ENCODE measurements at places on chromosomes 13 and 19. TPM values are rescaled to one million over a fixed set of nuclear protein-coding genes. Genes with fewer than 3 reads are reported as not detected.

Gene KLK3
- not detected for total RNA-seq

Gene RXFP2
- not detected for total RNA-seq

Gene DKKL1
- total RNA-seq = 5.2 TPM

Gene PHLDB3
- total RNA-seq = 20.3 TPM

- no peak for DNase-seq
These were observed 261.6 kb downstream of the GPC5 start for GRCh38 chr13:91660076-91660415.

- no peak for DNase-seq
These were observed 1427.0 kb upstream of the MIR17HG start for GRCh38 chr13:89920461-89920860.

DNA sequence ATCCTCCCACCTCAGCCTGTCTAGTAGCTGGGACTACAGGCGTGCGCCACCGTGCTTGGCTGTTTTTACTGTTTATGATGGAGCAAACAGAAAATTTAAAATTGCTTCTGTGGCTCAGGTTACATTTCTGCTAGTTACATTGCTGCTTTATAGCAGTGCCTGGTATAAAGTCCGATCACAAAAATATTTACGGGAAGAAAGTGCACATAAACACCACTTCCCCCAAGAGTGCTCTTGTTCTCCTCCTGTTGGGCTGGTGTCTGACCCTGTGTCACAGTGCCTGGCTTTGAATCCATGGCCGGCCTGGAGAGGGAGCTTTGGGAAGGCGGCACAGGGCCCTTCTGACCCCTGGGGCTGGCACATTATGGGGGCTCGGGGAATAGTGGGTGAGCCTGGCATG, 11.9 kb downstream of the PRKACA start:
- no peak for DNase-seq

GRCh38 chr19:1762243-1763117, 9.2 kb downstream of the ONECUT3 start:
- no peak for DNase-seq

DNA sequence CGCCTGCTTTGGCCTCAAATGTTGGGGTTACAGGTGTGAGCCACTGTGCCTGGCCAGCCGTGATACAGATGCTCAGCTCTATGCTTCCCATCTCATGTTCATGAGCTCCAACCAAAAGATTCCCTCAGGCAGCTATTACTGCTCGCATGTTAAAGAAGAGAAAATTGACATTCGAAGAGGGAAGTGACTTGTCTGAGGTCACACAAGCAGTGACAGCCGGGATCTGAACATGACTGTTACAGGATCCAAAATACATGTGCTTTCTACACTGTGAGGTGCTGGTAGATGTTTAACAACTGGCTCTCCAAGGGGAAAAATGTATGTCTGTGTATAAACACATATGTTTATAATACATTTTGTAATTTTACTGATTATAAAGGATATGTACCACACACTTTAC, 11.3 kb downstream of the FPR1 start:
- no peak for DNase-seq

DNA sequence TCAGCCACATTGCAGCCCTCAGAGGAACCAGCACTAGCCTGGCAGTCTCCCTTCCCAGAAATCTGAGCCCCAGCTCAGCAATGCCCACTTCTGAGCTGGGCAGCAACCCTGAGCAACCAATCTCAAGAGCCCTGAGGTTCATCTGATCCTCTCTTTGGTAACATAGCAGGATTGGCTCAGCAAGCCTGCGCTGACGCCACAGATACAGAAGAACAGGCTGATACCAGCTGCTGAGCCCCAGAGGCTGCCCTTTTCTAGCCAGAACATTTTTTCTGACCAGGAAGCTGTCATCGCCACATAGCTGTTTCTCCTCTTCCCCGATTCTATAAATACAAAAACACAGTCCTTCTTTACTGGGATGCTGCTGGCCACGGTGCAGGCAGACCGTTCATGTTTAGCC, 59.8 kb downstream of the TRPM4 start:
- DNase-seq = no peak

DNA sequence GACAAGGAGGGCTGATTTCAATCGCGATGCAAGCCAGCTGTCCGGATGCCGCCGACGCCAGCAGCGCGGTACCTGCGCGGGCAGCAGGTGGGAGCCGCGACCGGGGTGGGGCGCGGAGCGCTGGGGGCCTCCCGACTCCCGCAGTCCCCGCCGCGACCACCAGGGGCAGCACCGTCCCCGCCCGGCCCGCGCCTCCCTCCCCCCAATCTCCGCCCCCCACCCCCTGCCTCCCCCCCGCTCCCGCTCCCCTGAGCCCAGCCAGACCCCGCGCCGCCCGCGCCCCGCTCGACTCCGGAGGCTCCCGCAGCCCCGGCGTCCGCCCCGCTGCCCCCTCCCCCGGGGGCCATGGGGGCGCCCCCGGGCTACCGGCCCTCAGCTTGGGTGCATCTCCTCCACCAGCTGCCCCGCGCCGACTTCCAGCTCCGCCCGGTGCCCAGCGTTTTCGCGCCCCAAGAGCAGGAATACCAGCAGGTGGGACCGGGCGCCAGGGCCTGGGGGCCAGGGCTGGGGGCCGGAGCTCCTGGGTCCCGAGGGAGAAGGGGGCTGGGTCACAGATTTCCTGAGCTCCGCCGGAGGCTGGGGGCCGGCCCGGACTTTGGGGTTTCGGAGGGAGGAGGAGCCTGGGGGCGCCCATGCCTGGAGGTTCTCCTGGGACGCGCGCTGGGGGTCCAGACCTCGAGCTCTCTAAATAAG, at the start of gene TTYH1:
Gene TTYH1, plus strand, starts transcription at position 257 of the 693 bp plus-strand sequence. Its CDS starts 89 bp downstream, at position 346.
- DNase-seq = peak; percentile 56

GRCh38 chr13:22757530-22758120, 423.2 kb upstream of the SGCG start:
- no peak for DNase-seq

DNA sequence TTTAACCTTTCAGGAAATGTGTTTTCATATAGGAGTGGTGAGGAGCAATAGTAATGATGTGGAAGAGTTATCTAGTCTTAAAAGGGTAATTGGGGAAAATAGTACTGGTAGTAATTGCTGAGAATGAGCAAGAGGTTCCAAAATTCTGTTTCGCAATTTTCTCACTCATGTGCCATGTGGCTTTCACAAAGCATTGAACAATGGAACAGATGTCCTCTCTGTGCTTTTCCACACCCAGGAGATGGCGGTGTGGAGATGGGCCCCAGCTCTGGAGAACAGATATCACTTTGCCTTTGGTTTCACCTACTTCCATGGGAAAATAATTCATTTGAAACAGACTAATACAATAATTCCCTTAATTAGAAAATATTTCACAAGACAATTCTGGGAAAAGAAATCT, 170.0 kb upstream of the SLC10A2 start:
- no peak for DNase-seq

DNA sequence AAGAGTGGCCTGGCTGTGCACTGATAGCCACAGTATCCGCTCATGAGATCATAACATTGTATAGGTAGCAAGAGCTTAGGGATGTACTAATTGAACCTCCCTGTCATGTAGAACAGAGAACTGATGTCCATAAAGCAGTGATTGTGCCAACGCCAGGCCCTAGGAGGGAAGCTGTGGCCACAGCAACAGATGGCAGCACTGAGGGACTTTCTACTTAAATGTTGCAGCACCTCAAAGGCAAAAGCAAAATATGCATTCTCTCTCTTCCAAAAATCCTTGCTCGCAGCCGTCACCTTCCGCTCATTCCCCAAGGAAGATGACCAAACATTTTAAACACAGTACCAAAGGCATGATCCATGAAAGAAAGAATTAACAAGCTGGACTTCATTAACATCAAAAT, 32.3 kb downstream of the COL4A1 start:
- no peak for DNase-seq

- DNase-seq = no peak
These were observed 9.4 kb downstream of the LRP3 start for GRCh38 chr19:33203529-33203928.
